ENCODE measurements at places on chromosomes 6 and 20.

DNA sequence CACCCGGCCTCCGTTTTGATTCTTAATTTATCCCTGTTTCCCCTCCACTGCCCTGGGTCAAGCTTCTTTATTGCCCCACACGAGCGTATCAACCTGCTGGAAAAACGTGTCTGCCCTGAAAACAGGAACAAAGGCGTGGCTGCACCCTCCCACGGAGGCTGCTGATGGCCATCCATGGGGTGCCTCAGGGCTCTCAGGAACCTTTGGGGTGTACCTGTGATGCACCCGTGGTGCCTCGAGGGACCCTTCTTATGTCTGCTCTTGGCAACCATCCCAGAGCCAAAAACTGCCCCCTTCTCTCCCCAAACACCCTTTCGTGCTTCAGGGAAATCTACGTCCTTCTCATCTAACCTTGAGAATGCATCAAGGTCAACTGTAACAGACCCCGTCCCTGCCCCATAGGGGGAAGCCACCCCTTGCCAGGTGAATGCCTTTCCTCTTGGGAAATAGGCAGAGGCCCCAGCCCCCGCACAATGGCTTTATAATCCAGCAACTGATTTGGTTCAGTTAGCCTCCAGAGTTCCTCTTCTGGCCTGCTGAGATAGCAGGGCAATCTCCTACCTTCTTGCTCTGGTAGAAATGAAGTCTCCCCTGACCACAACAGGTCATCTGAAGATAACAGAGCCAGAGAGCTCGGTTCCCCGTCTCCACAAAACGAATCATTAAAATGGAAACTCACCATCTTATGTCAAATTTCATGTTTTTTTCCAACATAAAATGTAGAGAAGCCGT lies 29.4 kb downstream of the PSMG4 start:
- H3K27me3 ChIP-seq = no peaks in the 10 kb centered on the region
- H3K4me1 ChIP-seq = no peaks in the 10 kb centered on the region
- DNase-seq = no peak
- H3K4me3 ChIP-seq = no peak overlapping the region

DNA sequence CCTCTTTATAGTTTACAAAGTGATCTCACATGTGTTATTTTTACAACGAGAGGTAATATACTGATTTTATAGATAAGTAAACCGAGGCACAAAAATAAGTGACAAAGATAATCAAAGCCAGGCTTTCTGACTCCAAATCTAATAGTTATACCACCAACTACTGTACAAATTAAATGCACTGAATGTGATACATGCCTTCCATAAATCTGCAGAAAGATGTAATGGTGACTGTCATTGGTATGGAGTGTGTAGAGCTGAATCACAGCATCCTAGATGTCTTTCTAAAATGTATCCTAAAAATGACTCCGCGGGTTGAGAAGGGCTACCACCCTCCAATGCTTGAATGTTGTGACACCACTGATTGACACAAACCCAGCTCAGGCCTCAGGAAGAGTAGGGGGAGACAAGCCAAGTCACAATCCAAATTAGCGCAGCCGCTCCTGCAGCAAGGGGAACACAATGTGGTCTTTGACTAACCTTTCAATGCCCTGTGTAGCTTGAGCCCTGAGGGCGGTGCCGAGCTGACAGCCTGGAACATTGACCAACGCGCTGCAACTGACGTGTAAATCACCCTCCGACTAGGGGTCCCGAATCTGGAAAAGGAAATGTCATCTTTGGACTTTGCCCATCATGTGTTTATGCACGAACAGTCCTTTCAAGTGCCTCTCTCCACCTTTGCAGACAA lies 136.8 kb downstream of the OLIG3 start:
- peaks cover 14% of the 10 kb centered on the region for H3K4me1 ChIP-seq
- H3K27me3 ChIP-seq = peaks cover 17% of the 10 kb centered on the region
- no peaks in the 10 kb centered on the region for H3K36me3 ChIP-seq
- DNase-seq = no peak

DNA sequence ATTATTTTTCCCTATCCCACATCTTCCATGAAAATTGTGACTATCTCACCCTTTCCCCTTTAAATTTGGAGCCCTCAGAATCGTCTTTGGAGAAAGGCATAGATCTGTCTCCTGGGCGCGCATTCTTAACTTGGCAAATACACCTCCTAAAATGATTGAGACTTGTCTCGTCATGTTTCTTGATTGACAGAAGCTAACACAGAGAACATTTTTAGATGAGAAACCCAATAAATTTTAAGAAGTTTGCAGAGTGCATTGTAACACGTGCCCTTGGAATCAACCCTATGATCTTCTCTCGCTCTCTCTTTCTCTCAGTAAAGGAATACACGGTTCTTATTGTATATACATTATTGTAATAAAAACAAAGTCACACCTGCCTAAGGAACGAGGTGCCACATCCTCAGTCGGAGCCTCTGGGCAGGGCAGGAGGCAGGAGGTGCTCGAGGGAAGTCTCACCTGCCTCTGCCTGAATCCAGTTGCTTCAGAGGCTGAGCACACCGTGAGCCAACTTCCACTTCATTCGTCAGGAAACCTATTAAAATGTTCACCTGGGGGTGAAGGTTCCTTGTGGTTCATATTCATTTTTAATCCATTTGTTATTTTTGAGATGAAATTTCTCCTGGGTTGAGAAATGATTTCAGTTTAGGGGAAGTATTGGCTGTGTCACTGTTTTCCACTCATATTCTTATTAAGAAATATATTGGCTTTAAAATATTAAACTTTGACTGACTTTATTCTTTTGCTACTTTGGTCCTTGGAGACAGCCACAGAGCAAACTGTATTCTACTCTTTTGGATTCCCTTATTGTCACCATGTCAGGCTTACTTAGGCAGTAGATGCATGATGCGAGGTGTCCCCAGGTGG lies 90.5 kb upstream of the THBS2 start:
- H3K27ac ChIP-seq = no peak overlapping the region
- no peaks in the 10 kb centered on the region for H3K36me3 ChIP-seq
- H3K27me3 ChIP-seq = no peaks in the 10 kb centered on the region

DNA sequence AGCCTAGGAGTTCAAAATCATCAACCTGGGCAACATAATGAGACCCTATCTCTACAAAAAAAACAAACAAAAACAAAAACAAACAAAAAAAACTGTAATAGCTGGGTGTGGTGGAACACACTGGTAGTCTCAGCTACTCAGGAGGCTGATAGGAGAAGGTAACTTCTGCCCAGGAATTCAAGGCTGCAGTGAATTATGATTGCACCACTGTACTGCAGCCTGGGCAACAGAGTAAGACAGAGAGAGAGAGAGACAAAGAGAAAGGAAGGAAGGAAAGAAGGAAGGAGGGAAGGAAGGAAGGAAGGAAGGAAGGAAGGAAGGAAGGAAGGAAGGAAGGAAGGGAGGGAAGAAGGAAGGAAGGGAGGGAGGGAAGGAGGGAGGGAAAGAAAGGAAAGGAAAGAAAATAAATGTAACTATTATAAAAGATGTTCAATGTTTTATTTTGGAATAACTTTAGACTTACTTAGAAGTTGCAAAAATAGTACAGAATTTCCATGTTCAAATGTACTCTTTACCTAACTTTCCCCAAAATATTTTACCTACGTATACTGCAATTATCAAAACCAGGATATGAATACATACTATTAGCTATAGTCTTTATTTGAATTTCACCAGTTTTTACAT lies 175.2 kb downstream of the KHDC1L start:
- no peak for DNase-seq
- no peak overlapping the region for H3K27ac ChIP-seq
- H3K4me1 ChIP-seq = no peaks in the 10 kb centered on the region
- H3K36me3 ChIP-seq = no peaks in the 10 kb centered on the region
- H3K27me3 ChIP-seq = no peaks in the 10 kb centered on the region

DNA sequence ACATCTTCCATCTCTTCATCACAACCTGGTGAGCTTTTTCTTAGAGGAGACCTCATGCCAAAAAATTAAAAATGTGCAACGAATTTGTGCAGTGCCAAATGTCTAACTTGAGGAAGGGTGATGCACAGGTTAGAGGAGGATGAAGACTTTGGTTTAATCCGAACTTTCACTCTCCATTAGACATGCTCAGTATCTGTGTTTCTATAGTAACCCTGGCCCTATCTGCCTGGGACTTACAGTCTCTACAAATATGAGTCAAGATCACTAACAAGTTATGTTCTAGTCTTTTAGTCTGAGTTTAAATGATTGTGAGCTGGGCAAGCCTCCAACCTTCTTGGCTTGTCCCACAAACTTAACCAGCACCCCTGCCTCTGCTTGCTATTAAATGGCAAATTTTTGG lies 377.0 kb downstream of the BMP2 start:
- no peaks in the 10 kb centered on the region for H3K4me1 ChIP-seq
- no peak overlapping the region for H3K27ac ChIP-seq
- no peaks in the 10 kb centered on the region for H3K27me3 ChIP-seq
- H3K4me3 ChIP-seq = no peak overlapping the region
- no peak for DNase-seq
- no peaks in the 10 kb centered on the region for H3K36me3 ChIP-seq

GRCh38 chr20:51665543-51666118 lies 102.6 kb downstream of the ATP9A start:
- peaks cover 16% of the 10 kb centered on the region for H3K27me3 ChIP-seq
- peaks cover 20% of the 10 kb centered on the region for H3K4me1 ChIP-seq
- no peak overlapping the region for H3K4me3 ChIP-seq

DNA sequence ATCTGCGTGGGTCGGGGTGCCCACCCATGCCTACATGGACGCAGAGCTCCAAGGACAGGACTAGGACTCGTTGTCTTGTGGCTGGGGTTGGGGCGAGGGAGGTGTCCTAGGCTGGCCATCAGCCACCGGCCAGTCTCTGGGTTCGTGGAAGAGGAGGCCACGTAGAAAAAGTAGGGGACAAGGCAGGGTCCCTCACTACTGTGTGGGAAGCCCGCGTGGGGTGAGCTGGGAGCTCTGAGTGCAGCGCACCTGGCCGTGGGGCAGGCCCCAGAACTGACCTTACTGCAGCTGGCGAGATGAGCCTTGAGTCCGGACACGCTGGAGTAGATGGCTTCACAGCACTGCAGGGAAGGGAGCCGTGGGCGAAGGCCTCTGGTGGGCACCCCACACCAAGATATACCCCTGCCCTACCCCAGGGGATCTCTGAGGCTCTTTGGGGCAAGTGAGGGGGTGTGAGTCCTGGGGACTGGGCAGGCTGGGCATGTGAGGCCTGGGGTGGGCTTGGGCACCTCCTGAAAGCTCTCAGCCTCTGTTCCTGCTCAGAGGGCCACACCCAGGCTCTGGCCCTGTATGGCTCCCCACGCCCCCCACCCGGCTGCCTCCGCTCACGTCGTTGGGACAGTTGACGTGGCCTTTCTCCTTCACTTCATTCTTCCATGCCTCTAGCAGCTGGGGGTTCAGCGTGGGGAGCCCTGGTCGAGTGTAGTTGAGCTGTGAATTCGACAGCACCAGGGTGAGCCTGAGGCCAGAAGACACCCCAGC lies 5.6 kb upstream of the UCKL1 start:
- H3K4me1 ChIP-seq = peaks cover 18% of the 10 kb centered on the region
- no peak overlapping the region for H3K27ac ChIP-seq

- H3K27ac ChIP-seq = no peak overlapping the region
- H3K27me3 ChIP-seq = no peaks in the 10 kb centered on the region
- no peaks in the 10 kb centered on the region for H3K36me3 ChIP-seq
- H3K4me1 ChIP-seq = no peaks in the 10 kb centered on the region
These were observed 121.0 kb downstream of the SYNDIG1 start for GRCh38 chr20:24590178-24590982.

- no peak overlapping the region for H3K4me3 ChIP-seq
- no peak overlapping the region for H3K27ac ChIP-seq
- H3K4me1 ChIP-seq = no peaks in the 10 kb centered on the region
These were observed 79.1 kb downstream of the DTD1 start for GRCh38 chr20:18666803-18667415.

- H3K27ac ChIP-seq = no peak overlapping the region
- H3K36me3 ChIP-seq = no peaks in the 10 kb centered on the region
- no peak for DNase-seq
- H3K27me3 ChIP-seq = peaks cover 89% of the 10 kb centered on the region
- H3K4me1 ChIP-seq = peaks cover 8% of the 10 kb centered on the region
These were observed 22.2 kb downstream of the TNXB start for GRCh38 chr6:32086661-32087573.

DNA sequence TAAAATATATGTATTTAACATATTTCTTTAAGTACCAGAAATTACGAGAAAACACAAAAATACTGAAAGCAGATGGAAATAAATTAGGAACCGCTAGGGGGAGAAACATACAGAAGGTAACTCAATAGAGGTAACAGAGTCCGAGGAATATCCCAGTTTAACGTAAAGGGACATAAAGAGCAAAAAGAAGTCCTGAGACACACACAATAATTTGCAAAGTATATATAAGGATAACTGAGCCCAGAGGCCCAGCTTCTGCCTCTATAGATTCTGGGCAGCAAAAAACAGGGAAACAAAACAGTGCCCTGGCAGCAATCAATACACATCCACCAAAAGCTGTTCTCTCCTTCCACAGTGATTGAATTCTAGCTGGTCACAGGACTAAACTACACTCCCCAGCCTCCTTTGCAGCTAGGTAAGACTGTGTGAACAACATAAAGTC lies 15.1 kb downstream of the TBC1D32 start:
- H3K36me3 ChIP-seq = peaks cover 4% of the 10 kb centered on the region
- H3K4me1 ChIP-seq = no peaks in the 10 kb centered on the region
- DNase-seq = no peak
- no peak overlapping the region for H3K27ac ChIP-seq
- H3K4me3 ChIP-seq = no peak overlapping the region
- no peaks in the 10 kb centered on the region for H3K27me3 ChIP-seq

GRCh38 chr20:49306903-49307620 lies 29.2 kb upstream of the ZNFX1 start:
- H3K4me3 ChIP-seq = no peak overlapping the region
- peaks cover 1% of the 10 kb centered on the region for H3K36me3 ChIP-seq
- H3K27ac ChIP-seq = no peak overlapping the region
- H3K4me1 ChIP-seq = peaks cover 19% of the 10 kb centered on the region
- DNase-seq = no peak

GRCh38 chr20:2305479-2305878 lies 9.7 kb downstream of the TGM3 start:
- H3K36me3 ChIP-seq = no peaks in the 10 kb centered on the region
- H3K4me3 ChIP-seq = no peak overlapping the region
- no peak overlapping the region for H3K27ac ChIP-seq
- H3K4me1 ChIP-seq = no peaks in the 10 kb centered on the region
- no peak for DNase-seq
- H3K27me3 ChIP-seq = peaks cover 30% of the 10 kb centered on the region

- no peaks in the 10 kb centered on the region for H3K36me3 ChIP-seq
- no peak for DNase-seq
These were observed 101.9 kb upstream of the NAA20 start for GRCh38 chr20:19915111-19915798.

- peaks cover 49% of the 10 kb centered on the region for H3K27me3 ChIP-seq
- peaks cover 54% of the 10 kb centered on the region for H3K4me1 ChIP-seq
- no peak overlapping the region for H3K4me3 ChIP-seq
- no peak overlapping the region for H3K27ac ChIP-seq
- no peaks in the 10 kb centered on the region for H3K36me3 ChIP-seq
These were observed 43.8 kb upstream of the TMEM181 start for GRCh38 chr6:158516098-158516497.

DNA sequence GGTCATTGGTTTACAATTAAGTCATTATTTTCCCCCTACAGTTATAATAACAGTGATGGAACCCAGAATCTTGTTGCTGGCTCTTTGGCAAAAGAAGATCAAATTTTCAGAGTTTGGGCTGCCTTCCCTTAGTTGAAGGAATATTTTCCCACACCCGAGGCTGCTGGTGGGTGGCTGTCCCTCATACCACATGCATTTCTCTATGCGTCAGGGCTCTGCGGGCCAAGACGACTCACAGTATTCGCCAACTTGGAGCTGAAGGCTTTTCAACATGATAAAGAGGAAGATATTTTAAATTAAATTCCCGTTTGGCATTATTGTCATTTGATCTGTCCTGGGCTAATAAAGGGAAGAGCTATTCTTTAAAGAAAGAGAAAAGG lies 102.2 kb upstream of the SASH1 start:
- H3K36me3 ChIP-seq = no peaks in the 10 kb centered on the region
- DNase-seq = no peak
- H3K27ac ChIP-seq = no peak overlapping the region
- no peak overlapping the region for H3K4me3 ChIP-seq

Measured in activated naive CD4-positive, alpha-beta T cell treated with anti-CD3 and anti-CD28 coated beads, Interleukin-2, amount 10 ng/mL, durations not matched to agents 7 days and 5 days (primary cell).